ENCODE measurements at places on chromosomes 13 and 19. TPM values are rescaled to one million over a fixed set of nuclear protein-coding genes. Genes with fewer than 3 reads are reported as not detected.

GRCh38 chr19:13691569-13692435 lies 72.5 kb upstream of the MRI1 start:
- H3K4me1 ChIP-seq = no peaks in the 10 kb centered on the region
- DNase-seq = no peak
- H3K4me3 ChIP-seq = no peak overlapping the region
- H3K27ac ChIP-seq = no peak overlapping the region
- H3K27me3 ChIP-seq = peaks cover 20% of the 10 kb centered on the region
- no peaks in the 10 kb centered on the region for H3K36me3 ChIP-seq

CYP2S1 gene
- total RNA-seq = 0.09 TPM

GRCh38 chr13:28581451-28581850 lies 77.5 kb upstream of the POMP start:
- no peaks in the 10 kb centered on the region for H3K36me3 ChIP-seq
- DNase-seq = no peak
- H3K4me1 ChIP-seq = peaks cover 9% of the 10 kb centered on the region
- H3K27ac ChIP-seq = no peak overlapping the region

ZNF878 gene
- total RNA-seq = 6.4 TPM

DNA sequence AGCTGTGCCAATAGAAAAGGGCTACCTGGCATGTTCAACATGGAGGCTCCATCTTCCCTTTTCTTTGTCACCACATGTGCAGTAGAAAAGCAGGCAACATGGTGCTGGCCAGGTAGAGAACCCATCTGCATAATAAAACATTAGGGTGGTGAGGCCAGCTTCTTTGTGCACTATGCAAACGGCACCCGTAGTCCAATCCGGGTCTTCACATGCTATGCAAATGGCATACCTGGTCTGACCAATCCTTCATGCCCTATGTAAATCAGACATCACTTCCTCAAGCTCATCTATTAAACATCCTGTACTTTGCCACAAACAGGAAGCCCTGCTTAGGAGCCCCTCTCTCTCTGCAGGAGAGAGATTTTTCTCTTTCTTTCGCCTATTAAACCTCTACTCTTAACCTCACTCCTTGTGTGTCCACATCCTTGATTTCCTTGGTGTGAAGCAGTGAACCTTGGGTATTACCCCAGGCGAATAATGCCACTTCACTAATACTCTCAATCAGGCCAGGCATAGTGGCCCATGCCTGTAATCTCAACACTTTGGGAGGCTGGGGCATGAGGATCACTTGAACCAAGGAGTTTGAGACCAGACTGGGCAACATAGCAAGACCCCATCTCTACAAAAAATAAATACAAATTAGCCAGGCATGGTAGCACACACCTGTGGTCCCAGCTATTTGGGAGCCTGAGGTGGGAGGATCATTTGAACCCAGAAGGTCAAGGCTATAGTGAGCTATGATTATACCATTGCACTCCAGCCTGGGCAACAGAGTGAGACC lies 111.3 kb upstream of the MRI1 start:
- no peaks in the 10 kb centered on the region for H3K36me3 ChIP-seq
- H3K4me1 ChIP-seq = peaks cover 12% of the 10 kb centered on the region
- no peaks in the 10 kb centered on the region for H3K27me3 ChIP-seq
- H3K4me3 ChIP-seq = no peak overlapping the region

ZNF729 gene
- not detected for total RNA-seq

- no peaks in the 10 kb centered on the region for H3K36me3 ChIP-seq
- H3K27ac ChIP-seq = no peak overlapping the region
- H3K4me3 ChIP-seq = no peak overlapping the region
- peak; percentile 53 for DNase-seq
- peaks cover 45% of the 10 kb centered on the region for H3K4me1 ChIP-seq
- H3K27me3 ChIP-seq = no peaks in the 10 kb centered on the region
These were observed 300.7 kb downstream of the DCT start for GRCh38 chr13:94178625-94179244.

GRCh38 chr19:47507924-47508553 lies 6.8 kb downstream of the NAPA start:
- no peaks in the 10 kb centered on the region for H3K27me3 ChIP-seq
- no peak overlapping the region for H3K27ac ChIP-seq
- H3K4me1 ChIP-seq = peaks cover 15% of the 10 kb centered on the region
- no peak for DNase-seq

DNA sequence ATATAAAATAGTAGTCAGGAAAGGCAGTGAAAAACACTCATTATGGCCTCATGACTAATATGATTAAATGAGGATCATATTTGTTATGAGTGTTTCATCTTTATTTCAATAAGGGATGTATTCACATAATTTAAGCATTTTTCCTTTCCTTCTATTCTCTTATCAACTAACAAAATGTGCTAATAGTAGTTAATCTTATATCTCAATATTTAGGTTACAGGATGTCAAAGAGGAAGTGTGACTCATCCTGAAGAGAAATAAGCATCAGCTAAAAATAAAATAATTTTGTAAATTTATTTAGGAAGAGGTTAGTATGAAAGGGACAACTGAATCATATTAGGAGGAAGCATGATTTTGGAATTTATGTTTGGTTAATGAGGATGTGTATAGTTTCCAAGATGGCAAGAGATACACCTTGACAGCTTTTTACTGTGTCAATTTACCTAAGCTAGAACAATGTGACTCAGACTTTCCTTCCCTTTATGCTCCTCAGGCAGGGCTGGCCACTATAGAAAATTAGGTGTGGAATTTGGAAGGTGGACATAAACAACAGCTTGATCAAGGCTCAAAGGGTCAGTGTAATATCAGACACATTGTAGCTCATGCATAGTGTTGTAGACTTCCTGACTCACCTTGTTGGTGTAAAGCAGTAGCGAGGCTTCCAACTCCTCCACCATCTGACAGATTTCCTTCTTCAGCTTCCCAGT lies 172.7 kb downstream of the SLITRK1 start:
- no peak overlapping the region for H3K4me3 ChIP-seq
- H3K36me3 ChIP-seq = no peaks in the 10 kb centered on the region
- no peaks in the 10 kb centered on the region for H3K27me3 ChIP-seq
- no peak overlapping the region for H3K27ac ChIP-seq
- H3K4me1 ChIP-seq = no peaks in the 10 kb centered on the region

SWSAP1 gene
- total RNA-seq = 3.3 TPM

DNA sequence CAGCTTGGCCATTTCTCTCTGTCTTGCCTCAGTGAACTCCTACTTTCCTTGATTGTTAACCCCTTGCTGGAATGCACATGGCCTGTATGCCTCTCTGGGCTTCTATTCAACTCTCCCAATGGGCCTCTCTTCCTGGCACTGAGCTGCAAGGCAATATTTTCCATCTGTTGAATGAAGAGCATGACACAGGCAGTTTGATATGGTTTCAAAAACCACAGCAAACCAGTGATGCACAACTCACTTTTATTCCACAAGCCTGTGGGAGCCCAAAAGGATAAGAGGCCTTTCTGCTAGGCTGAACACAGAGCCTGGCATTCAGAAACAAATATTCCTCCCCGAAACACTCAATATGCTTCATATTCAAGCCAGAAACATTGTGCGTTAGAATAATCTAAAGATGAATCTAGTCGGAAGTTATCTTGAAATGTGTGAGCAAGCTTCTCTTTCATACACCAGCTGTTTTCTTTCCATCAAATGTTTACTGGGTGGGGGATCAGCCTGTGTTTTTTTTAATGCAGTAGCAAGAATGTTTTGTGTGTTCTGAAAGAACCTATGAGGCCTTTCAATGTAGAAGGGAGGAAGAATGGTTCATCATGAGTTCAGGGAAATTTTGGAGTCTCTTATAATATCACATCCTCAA lies 443.1 kb upstream of the SPRY2 start:
- no peaks in the 10 kb centered on the region for H3K36me3 ChIP-seq
- H3K4me1 ChIP-seq = no peaks in the 10 kb centered on the region
- no peak overlapping the region for H3K4me3 ChIP-seq
- no peak overlapping the region for H3K27ac ChIP-seq
- no peak for DNase-seq

ZNF136 gene
- total RNA-seq = 16.6 TPM

FXYD1 gene
- not detected for total RNA-seq

- H3K4me1 ChIP-seq = no peaks in the 10 kb centered on the region
- no peak overlapping the region for H3K27ac ChIP-seq
- no peaks in the 10 kb centered on the region for H3K27me3 ChIP-seq
- H3K4me3 ChIP-seq = no peak overlapping the region
These were observed 22.0 kb upstream of the RAP2A start for GRCh38 chr13:97411984-97412383.

ATP8B3 gene
- total RNA-seq = 1.8 TPM

- no peak overlapping the region for H3K27ac ChIP-seq
- peaks cover 14% of the 10 kb centered on the region for H3K27me3 ChIP-seq
- DNase-seq = no peak
- 0 out of 2 replicates have a peak, but pooled peaks cover under 1% of the 10 kb centered on the region for H3K4me1 ChIP-seq
These were observed 89.3 kb downstream of the NUFIP1 start for GRCh38 chr13:44899967-44900366.

- no peak overlapping the region for H3K4me3 ChIP-seq
- DNase-seq = no peak
- H3K4me1 ChIP-seq = peaks cover 19% of the 10 kb centered on the region
These were observed 4.7 kb upstream of the NUDT19 start for GRCh38 chr19:32686847-32687475.

DNA sequence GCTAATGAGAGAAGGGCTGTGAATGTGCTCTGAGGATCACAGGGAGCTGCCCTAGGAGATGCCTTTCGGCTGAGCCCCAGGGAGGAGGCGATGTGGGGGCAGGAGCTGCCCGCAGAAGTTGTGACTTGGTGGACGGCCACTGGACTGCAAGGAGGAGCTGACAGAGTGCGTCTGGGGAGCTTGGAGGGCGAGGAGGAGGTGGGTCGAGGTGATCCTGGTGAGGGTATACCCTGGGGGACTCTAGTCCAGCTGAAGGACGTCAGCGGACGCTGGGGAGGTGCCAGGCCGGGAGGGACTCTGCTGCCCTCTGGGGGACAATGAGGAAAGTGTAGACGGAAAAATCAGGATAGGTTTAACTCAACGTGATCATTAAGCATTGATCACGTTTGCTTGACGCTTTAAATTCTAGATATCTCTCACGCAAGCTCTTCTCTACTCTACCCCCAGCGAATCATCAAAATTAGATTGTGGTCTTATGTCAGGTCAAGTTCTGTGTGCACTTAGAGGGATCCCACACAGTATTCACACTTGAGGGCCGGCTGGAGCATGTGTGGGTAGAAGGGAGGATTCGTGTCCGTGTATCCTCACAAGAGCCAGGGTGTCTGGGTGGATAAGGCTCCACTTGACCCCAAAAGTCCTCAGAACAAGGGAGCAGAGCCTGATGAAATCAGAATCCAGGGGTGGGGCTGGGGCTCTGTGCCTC lies 3.3 kb upstream of the CEACAM7 start:
- H3K4me1 ChIP-seq = no peaks in the 10 kb centered on the region
- no peaks in the 10 kb centered on the region for H3K36me3 ChIP-seq
- H3K27me3 ChIP-seq = no peaks in the 10 kb centered on the region
- no peak overlapping the region for H3K27ac ChIP-seq
- H3K4me3 ChIP-seq = no peak overlapping the region
- DNase-seq = no peak

INSR gene
- total RNA-seq = 24.2 TPM

NLRP9 gene
- total RNA-seq = not detected

GRCh38 chr13:50812242-50812641 lies 31.2 kb downstream of the DLEU7 start:
- no peaks in the 10 kb centered on the region for H3K4me1 ChIP-seq
- no peaks in the 10 kb centered on the region for H3K27me3 ChIP-seq
- H3K4me3 ChIP-seq = no peak overlapping the region
- DNase-seq = no peak
- H3K36me3 ChIP-seq = no peaks in the 10 kb centered on the region
- no peak overlapping the region for H3K27ac ChIP-seq

GRCh38 chr19:34474233-34474989 lies 7.1 kb upstream of the WTIP start:
- H3K36me3 ChIP-seq = peaks cover 2% of the 10 kb centered on the region
- H3K27ac ChIP-seq = no peak overlapping the region
- DNase-seq = no peak
- peaks cover 11% of the 10 kb centered on the region for H3K4me1 ChIP-seq

VSTM1 gene
- not detected for total RNA-seq

DNA sequence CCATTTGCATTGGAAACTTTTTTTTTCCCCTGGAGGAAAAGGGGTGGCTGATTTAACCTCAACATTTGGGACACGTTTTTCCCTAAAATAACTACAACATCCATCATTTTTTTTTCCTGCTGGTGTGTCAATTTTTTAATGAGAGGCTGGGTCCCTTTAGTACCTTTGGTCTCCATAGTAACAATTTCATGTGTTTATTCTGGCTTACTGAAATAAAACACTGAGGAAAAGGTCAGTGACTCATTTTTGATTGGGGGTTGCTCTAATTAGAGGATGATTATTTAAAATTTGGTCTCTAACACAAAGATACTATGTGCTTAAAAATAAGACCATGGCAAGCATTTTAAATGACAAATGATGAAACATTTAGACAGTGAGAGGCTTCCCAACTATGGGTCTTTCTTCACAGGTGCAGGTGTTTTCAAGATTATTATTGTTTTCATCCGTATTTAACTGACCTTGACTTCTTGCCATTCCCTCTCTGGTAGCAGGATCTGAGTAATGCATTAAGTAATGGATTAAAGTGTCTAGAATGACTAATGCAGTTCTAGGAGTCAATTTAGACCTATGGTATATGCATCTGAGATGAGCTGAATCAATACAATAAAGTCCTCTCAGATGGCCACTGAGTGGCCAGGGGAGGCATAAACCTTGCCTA lies 406.4 kb downstream of the KCNRG start:
- H3K27me3 ChIP-seq = no peaks in the 10 kb centered on the region
- H3K36me3 ChIP-seq = peaks cover 14% of the 10 kb centered on the region
- no peak for DNase-seq
- peaks cover 10% of the 10 kb centered on the region for H3K4me1 ChIP-seq

- no peak overlapping the region for H3K4me3 ChIP-seq
- H3K27me3 ChIP-seq = no peaks in the 10 kb centered on the region
- H3K36me3 ChIP-seq = no peaks in the 10 kb centered on the region
These were observed 173.1 kb downstream of the LACC1 start for GRCh38 chr13:44052780-44053184.

SIGLEC7 gene
- total RNA-seq = not detected

DNA sequence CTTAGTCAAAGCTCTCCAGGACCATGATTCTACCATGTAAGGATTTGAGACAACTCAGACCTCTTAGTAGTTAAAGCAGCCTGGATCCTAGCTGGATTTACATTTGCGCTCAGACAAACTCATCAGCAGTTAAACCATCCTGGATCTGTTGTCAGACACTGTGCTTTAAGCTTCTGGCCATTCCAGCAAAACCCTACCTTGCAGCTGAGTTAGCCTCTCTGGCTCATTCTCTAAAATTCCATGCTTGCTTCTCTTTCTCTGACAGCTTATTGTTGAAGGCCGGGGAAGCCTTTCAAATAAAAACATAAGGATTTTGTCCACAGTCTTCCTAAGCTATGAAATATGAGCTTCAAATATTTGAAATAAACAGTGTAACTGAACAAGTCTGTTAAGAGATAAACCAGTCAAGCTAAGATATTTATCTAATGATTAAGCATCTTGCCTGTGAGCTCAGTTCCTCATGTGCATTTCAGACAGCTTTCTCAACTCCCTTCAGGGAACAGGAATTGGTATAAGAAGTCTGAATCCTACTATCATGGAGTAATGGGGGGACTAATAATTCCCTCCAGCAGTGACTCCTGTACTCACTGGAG lies 89.3 kb downstream of the SLAIN1 start:
- H3K27me3 ChIP-seq = no peaks in the 10 kb centered on the region
- H3K27ac ChIP-seq = no peak overlapping the region
- no peaks in the 10 kb centered on the region for H3K4me1 ChIP-seq
- no peak for DNase-seq

Measured in HepG2 (cell line).